ENCODE measurements at places on chromosomes 1 and 21.
A peak's percentile ranks its signal among the peaks of the same experiment; 100 is the strongest.

- no peak for DNase-seq
These were observed 6.0 kb downstream of the STMN1 start for GRCh38 chr1:25900219-25900618.

- DNase-seq: no peak
These were observed 60.7 kb downstream of the MAN1C1 start for GRCh38 chr1:25677193-25677773.

DNA sequence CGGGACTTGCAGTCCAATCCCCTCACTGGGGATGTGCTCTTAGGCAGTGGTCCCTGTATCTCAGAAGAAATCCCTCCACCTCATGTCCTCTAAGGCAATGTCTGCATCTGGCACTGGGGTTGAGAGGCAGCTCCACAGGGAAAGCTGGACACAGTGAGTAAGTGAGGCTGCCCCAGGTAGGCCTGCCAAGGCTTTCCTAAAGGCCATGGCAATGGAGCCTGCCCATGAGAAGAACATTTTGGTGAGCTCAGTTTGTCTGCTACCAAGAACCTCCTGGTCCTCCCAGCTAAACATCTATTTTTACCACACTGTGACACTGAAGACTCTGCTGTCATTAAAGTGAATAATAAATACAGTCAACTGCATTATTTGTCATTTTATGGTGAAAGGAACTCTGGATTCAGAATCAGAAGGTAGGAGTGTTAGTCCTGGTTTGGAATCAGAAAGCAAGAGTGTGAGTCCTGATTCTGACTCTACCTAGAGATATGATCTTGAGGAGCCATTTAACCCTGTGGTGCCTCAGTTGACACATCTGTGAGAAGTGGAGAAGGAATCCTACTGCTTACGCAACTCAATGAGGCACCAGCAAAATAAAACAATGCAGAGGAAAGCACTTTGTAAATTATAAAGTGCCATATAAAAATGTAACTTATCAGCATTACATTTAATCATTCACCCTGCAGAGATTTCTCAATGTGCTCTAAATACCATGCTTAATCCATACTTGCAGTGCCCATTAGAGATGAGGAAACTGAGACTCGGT, 41.0 kb downstream of the TBX15 start:
- DNase-seq: no peak

- no peak for DNase-seq
These were observed 58.0 kb downstream of the NDUFS5 start for GRCh38 chr1:39084191-39084590.

- DNase-seq: peak; percentile 33
These were observed 146.0 kb downstream of the RERE start for GRCh38 chr1:8671306-8671917.

DNA sequence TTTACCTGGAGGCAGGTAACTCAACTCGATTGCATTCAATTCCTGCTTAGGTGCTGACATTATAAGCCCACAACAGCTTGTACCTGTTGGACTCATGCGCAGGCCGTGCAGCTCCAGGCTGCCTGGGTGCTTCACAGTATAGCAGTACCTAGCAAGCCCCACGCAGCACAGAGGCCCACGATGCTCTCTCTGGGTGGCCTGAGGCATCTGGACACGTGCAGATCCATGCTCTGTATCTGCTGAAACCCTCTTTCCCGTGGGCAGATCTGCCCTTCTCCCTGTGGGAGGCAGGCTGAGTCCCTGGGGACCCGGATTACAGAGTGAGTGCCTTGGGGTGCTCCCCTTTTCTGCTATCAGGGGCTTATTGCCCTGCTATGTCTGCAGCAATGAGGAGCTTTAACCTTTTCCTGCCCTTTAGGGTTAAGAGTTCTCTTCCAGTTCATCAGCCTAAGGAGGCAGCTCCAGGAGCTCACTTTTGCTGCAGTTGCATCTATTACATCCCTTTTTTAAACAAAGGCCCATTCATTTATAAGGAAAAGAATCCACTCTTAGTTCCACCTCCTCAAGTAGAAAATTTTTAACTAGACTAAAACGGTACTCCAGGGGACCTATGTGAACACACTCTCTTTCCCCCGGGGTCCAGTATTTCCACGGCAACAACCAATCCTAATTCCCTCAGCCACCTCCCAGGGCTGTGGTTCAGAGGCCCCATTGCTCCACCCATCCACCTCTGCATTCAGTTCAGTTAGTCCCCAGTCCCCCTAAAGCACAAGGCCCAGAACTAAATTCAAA, 19.3 kb downstream of the ITPKB start:
- no peak for DNase-seq

GRCh38 chr21:15893902-15894301, 164.1 kb downstream of the USP25 start:
- no peak for DNase-seq

DNA sequence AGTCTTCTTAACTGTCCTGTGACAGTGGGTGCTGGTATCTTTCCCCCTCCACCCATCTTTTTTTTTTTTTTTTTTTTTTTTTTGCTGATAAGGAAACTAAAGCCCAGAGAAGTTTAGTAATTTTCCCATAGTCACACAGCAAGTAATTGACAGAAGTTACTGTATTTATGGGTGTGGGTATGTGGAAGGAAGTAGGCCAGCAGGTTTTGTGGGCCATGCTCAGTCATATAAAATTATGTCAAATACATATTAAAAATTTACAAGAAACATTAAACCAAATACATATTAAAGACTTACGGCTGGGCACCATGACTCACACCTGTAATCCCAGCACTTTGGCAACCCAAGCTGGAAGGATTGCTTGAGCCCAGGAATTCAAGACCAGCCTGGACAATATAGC, 51.5 kb downstream of the KAZN start:
- no peak for DNase-seq

GRCh38 chr1:167763525-167764220, 41.9 kb downstream of the MPZL1 start:
- no peak for DNase-seq

DNA sequence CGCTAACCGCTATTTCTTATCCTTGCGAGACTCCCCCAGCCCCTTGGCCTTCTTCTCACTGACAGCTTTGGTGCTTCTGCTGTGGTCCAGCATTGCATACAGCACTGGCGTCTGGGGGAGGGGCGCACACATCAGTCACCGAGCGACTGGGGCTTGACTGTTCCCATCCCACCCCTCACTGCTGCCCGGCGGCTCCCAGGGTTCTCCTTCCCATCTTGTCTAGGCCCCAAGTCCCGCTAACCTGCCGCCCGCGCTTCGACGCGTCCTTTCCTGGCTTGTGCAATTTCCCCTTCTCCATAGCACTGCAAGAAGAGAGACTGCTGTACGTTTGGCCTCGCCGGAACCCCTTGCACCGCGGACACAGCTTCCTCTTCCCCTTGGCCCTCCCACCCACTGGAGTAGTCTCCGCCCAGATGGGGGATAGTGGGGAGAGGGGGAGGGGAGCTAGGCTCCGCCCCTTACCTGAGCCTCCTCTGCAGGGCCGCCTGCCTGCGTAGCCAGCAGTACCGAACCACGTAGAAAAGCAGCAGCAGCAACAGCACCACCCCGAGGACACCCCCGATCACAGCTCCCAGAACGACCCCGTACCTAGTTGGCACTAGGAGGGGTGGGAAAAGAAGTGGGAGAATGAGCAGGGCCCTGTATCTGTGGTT, 3.8 kb downstream of the MPZ start:
- DNase-seq: peak; percentile 68

DNA sequence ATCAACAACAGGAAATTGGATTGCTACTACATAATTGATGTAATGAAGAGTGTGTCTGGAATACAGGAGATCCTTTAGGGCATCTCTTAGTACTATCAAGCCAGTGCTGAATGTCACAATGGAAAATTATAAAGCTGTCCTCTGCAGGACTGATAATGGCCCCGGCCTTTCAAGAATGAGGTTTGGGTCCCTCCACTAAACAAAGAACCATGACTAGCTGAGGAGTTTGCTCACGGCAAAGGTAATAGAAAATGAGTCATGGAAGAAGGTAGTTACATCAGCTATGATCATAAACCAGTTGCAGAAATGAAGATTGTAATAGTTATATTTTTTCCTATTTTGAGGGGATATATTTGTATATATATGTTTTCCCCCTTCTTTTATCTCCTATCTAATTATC, 145.8 kb downstream of the KCNJ6 start:
- no peak for DNase-seq

DNA sequence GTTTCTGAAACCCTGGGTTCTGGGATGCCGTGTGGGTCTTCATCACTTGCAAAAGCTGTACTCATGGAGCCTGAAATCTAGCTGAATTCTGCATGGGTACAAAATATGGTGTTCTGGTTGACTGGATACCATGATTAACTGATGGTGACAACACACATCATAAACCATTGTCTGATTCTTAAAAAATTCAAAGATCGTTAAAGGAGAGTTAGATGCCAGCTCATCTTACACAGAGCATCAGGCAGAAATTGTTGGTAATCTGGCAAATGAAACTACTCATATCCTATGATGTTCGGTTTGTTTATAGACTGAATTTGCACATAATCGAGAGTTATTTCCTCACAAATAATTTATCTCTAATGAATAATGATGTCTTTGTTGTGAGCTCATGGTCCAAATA, 218.1 kb upstream of the PKN2 start:
- DNase-seq: no peak
